Fibroblast of the aortic adventitia (primary cell): ENCODE measurements at places on chromosomes 13 and 19. TPM values are rescaled to one million over a fixed set of nuclear protein-coding genes. Genes with fewer than 3 reads are reported as not detected.
A peak's percentile ranks its signal among the peaks of the same experiment; 100 is the strongest.

Gene DCT
- total RNA-seq: under 0.01 and 1.1 TPM in 2 replicates

Gene CCNA1
- total RNA-seq: 0.09 TPM in 1 of 2 replicates, not detected in the other

Gene SDHAF1
- total RNA-seq: 12.7 and 38.7 TPM in 2 replicates

Gene RAB4B
- total RNA-seq: 9.0 and 10.1 TPM in 2 replicates

Gene UBE2L5
- under 0.01 TPM in 1 of 2 replicates, not detected in the other for total RNA-seq

Gene C19orf73
- 0.41 and 0.54 TPM in 2 replicates for total RNA-seq

Gene ZNF486
- 2.8 and 6.9 TPM in 2 replicates for total RNA-seq

Gene ZNF543
- total RNA-seq: 5.1 and 9.4 TPM in 2 replicates

DNA sequence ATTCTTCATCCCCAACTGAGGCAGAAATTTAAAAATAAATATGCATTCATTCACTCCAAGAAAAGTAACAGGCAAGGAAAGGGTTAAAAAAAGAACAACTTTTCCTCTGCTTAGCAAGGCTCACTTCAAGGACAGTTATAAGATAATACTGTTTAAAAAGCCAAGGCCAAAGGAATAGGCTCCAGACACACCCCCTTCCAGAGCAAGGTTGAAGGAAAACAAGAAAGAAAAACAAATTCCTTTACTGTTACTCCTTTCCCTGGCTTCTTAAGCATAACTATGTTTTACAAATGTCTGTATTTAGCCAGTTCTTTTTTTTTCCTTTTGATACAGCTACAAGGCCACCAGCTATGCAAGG lies 8.5 kb downstream of the SIGLEC11 start:
- DNase-seq: peak; percentile 52

DNA sequence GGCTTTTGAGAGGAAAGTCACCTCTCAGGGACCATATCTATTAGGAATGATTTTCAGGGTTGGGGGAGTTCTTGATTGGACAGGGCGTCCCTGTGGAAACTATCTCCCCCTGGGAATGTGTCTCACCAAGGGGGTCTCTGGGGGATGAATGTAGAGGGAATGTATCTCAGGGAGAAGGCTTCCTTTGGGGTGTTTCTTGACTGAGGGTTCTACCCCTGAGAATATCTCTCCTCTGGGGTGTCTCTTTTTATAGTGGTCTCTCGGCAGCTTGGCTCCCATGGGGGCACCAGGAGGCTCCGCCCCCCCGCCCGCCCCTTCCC lies 1.0 kb downstream of the RTBDN start:
- DNase-seq: no peak

DNA sequence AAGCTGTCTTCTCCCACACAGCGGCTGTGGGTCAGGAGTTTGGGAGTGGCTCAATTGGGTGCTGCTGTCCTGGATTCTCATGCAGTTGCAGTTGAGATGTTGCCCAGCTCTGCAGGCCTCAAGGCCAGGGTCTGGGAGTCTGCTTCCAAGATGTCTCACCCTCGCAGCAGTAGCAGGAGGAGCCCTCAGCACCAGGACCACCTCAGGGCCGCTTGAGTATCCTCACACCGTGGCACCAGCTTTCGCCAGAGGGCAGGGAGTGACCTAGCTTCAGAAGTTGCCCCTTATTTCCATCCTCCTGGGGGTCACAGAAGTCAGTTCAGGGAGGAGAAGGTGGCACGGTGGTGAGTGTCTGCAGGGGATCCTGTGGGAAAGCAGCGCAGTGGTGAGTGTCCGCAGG lies 20.9 kb downstream of the TFDP1 start:
- DNase-seq: no peak

- no peak for DNase-seq
Measured at GRCh38 chr13:46810440-46810839, 13.5 kb upstream of the ESD start.

GRCh38 chr19:32810452-32810851 lies 59.1 kb downstream of the SLC7A9 start:
- no peak for DNase-seq

DNA sequence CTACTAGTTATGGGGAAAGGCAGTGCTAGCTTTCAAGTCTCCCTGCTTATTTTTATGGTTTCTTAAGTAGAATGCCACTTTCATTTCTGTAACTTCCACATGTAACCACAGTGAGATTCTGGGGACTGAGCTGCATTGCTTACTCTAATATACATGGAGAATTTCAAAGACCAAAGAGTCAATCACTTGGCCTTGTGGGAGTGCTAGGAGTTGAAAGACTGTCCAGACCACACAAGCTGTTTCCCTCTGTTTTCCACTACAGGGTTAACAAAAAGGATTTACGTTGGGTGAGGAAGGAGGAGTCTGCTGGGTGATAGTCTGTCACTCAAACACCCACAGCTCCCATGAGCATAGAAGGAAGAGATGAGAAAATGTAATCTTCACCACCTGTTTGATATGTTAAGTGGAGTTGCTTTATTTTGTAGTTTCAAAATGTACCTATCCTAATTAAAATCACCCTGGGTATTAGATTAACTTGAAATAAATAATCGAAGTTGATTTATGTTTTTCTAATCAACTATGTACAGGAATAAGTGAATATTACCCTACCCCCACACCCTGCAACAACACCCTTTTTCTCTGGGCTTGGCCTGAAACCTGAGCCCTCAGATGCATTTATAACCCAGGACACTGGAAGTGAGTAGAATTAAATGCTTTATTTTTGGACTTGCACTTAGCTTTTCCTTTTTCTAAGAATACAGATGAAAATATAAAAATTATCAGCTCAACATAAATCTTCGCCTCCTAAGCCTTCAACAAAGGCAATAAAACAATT lies 225.8 kb upstream of the SLC10A2 start:
- DNase-seq: no peak

DNA sequence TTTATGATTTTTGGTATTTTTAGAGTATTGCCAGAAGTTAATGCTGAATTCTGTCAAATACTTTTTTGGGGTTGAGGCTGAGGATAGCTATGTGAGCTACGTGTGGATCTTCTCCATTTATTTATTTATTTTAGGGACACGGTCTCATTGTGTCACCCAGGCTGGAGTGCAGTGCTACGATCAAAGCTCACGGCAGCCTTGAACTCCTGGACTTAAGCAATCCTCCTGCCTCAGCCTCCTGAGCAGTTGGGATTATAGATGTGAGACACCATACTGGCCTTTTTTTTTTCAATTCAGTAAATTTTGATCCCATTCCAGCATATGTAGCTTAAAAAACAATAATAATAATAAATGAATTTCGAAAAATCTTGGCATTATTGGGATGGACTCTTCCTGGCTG lies 21.1 kb downstream of the ING1 start:
- no peak for DNase-seq

DNA sequence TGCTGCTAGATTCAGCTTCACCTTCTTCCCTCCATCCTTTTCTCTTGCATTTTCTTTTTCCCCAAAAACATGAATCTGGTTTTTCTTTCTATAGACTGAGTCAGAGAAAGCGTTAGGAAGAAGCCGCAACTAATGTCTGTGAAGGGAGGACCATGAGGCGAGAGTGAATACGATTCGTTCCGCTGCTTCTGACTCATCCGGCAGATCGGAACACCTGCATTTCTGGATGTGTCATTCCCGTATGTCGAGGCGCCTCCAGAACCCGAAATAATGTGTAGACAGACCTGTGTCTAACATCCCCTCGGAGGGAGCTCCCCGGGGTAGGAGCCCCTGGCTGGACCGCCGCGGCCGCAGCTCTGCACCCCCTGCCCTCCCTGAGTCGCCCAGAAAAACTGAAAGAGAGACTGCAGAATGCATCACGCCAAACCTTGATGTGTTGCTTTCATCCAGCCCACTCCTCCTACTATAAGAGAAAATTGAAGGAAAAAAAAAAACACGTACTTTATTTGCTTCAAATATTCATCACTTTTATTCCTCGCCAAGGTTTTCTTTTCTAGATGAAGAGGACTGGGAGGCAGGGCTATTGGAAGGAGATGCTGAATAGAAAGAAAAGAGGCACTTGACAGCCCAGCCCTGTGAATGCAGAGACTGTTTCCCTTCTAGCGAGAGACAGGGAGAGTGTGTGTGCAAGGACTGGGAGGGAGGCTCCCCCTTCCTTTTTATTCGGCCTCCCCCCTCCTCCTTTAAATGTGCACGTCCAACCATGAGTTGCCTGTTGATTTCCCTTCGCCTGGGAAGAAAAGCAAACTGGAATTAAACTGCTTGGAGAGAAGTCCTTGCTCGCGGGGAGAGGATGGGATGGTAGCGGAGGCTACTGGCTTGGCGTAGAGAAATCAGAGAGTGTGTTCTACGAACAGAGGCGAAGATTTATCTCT lies 616 bp upstream of the PCDH17 start:
- DNase-seq: no peak

DNA sequence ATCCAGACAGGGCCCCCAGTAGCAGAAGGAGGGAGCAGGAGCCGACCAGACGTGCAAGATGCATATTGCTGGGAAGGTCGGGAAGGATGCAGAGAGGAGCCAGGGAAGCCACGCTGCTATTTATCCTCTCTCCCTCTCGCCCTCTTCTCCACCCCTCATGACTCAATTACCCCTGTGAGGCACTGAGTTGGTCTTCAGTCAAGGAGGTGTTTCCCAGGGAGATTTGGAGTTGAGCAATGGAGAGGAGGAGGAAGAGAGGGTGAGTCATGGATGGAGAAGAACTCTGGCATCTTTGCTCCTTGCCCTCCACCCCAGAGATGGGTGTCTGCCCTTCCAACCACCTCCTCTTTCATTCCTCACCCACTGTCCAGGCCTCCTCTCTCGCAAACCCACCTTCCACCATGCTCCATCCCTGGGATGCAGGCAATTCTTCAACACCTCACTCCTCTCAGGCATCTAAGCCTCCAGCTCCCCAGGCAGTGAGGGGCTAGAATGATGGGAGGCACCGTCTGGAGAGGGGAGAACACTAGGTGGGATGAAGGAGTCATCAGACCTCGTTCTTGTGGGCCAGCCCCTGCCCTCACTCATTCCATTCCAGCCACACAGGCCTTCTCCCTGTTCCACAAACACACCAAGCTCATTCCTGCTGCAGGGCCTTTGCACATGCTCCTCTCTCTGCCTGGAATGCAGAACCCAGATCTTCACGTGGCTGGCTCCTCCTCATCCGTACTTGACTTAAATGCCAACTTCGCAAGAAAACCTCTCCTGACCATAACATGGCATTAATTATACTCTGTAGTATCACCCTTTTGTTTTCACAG lies at the start of gene SBSN:
SBSN (minus strand) TSS at position 94 of the 821 bp plus-strand sequence; CDS start at position 64, 30 bp downstream.
- peak; percentile 75 for DNase-seq

GRCh38 chr19:4376991-4377781 lies 23.2 kb downstream of the SH3GL1 start:
- no peak for DNase-seq

- peak; percentile 22 for DNase-seq
Measured at GRCh38 chr13:97976610-97977521, 23.4 kb downstream of the IPO5 start.

DNA sequence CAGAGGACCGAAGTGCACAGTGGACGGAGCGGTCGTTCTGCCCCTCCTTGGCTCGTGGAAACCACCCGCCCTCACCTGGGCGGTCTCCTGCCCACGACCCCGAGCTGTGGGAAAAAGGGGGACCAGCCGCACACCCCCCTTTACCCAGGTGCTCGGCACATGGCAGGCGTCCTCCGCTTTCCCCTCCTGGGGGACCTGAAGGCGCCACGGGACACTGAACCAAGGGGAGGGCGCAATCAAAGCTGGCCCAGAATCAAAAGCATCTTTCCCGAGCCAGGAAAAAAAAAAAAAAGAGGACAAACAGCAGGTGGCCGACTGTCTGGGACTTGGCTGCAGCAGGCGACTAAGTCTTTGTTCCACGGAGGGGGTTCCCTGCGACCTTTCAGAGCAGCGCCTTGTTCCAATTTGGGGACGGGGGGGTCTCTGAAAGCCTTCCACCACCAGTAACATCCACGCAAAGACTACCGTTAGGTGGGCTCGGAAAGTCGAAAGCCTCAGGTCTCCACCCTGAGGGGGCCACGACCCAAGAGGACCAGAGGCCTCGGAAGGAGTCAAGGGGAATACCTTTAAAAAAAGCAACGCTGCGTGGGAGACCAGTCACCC lies 1.1 kb downstream of the MBD3 start:
- no peak for DNase-seq

DNA sequence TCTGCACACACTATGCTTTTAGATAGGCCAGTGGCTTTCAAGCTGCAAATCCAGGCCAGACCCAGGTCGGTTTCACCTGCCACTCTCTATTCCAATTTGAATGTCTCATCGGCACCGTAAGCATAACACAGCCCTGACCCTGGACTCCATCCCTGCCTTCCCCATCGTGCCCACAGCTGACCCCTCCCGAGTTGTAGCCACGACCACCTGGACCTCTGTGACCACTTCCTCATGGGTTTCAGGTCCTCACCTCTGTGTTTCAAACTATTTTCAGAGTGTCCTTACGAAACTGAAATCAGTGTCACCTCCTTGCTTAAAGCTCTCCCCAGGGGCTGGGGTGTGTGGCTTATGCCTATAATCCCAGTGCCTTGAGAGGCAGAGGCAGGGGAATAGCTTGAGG lies 9.0 kb upstream of the HSH2D start:
- no peak for DNase-seq

DNA sequence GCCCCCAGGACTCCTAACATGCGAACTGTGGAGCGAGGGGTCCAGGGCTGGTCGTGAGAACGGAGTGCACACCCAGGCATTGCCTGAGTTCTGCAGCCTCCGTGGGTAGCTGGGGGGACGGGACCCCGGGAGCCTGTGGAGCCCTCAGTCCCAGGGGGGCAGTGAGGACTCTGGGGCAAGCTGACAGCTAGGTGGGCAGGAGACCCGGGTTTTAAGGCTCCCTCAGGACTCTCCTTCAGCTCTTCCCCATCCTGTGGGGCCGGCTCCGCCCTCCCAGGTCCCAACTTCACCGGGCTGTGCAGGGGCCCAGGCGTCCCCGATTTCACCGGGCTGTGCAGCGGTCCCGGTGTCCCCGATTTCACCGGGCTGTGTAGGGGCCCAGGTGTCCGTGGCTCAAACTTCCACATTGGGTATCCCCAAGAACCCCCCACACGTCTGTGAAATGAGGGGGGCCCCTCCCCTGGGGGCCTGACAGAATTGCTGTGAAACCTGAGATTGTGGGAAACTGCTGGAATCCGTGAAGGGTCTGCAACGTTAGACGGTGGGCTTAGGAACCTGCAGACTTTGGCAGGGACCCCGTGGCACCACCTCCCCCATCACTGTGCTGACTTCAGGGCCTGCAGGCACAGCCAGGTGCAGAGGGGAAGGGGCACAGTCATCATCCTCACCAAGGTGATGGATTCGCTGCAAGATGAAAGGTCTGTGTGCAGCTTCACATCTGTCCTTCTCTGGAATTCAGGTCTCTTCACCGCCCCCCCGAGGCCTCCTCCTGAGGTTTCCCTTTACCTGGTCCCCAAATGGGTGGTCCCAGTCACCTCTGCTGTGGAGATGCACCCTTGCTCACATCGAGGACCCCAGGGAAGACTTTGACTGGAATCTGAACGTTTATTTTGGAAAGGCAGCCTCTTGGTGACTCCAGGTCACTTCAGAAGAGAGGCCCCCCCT lies 73.2 kb upstream of the MCF2L start:
- DNase-seq: no peak

GRCh38 chr13:84645196-84646012 lies 763.1 kb upstream of the SLITRK1 start:
- DNase-seq: peak; percentile 92

- DNase-seq: peak; percentile 68
Measured at GRCh38 chr13:106570299-106570852, 2.4 kb upstream of the ARGLU1 start.

- peak; percentile 33 for DNase-seq
Measured at GRCh38 chr13:75194717-75195462, 287.1 kb downstream of the TBC1D4 start.
